ENCODE measurements at places on chromosomes 2 and 18.

- no peak for DNase-seq
Observed at GRCh38 chr2:28367667-28368356, 24.8 kb upstream of the FOSL2 start.

DNA sequence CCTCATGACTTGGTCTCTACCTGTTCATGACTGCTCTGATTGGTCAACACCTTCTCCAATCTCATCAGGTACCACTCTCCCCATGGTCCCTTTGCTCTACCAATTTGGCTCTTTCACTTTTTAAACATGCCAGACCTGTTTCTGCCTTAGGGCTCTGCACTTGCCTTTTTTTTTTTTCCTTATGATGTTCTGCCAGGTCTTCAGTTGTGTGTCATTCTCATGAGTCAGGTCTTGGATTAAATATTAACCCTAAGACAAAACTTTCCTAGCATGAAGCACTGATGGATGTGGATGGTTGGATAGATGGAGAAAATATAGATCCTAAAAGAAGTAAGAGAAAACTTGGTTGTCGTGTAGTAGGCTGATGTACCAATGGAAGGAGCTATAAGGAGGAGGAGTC is 219.3 kb downstream of the TTC32 start:
- no peak for DNase-seq

DNA sequence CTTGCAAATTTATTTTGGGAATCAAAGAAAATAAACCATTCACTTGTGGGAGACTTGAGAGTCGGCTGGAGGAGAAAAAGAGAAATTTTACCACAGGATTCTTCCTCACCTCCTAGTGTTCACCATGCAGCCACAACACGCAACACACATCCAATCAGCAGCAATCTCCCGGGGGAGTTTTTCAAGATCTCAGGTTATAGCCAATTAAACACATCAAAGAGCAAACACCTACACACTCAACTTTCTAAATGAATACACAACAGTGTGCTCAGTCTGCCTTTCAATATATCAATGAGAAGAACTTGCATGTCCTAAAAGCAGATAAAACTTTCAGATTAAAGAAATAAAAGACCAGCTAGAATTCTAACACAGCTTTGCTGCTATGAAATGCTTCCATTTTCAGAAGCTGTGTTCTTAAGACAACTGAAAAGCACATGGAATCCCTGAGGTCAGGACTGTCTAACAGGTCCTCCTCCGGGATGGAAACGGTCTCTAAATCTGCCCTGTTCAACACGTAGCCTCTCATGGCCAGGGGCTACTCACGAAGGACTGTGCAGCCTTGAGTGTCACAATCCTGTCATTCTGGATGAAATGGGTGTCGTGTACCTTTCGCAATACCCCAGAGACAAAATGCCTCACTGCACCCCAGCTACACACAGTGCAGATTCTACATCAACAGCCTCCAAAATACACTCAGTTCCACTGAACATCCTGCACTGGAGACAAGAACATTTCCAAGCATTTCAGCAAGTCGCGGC is 84.2 kb downstream of the ZNF516 start:
- no peak for DNase-seq

- DNase-seq = no peak
Observed at GRCh38 chr2:160224507-160224906, 24.4 kb upstream of the ITGB6 start.

DNA sequence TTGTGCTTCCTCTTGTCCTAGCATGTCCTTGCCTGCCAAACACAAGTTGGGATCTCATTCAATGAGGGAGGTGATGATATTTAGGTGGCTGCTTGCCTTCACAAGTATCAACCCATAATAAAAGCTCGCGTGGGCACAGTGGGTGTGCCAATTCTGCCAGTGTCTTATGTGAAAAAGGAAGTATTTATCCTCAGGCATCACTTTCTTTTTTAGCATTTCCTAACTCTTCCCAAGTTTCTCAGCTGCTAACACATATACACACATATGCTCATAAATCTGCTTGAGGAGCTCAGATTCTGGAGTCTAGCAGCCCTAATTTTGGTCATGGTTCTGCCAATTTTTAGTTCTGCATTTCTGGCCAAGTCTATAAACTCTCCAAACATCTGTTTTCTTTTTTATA is 319.5 kb upstream of the HNMT start:
- peak; percentile 92 for DNase-seq

DNA sequence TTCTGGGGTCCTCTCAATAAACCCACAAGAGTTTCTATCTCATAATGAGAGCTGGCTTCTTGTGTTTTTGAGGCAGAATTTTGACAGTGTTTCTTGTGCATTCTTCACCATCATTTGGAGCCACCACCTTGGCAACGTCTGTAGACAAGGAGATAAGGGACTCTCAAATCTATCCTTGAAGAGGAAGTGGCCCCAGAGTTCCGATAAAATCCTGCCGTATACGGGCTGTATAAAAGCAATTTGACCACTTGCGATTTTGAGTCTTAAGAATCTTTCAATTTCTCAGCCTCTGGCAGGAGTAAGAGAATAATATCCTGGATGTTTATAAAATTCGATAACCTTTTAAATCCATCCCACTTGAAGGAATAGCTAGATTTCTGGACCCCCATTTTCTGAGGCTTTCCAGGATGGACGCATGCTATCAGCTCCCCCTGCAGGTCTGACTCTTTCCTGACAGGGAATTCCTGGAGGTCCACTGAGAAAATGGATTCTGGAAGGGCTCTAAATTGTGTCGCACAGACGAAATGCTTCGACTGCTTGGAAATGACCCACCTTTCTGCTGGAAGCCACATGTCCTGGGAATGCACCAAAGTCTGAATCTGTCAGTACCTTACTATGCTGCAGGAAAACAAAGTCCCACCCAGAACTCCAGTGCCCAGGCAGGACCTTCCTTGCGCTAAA is 54.1 kb downstream of the E2F6 start:
- no peak for DNase-seq

GRCh38 chr2:206531996-206532543 is 88.7 kb downstream of the ADAM23 start:
- no peak for DNase-seq

DNA sequence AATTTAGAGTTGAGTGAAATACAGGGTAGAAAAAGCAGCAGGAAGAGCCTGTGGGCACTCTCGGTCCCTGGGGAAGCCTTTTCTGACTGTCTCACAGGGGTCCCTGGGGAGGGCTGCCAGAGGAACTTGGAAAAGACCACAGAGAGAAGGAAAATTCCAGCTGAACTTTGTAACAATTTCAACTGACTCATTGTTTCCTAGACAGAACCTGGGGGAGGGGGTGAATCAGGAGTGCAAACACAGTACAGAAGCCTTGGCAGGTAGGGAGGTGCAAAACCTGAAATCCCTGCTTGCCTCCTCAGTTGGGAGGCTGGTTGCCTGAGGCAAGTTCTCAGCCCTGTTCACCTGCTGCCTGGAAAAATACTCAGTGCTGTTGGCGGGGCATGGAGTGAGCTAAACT is 106.8 kb downstream of the GRB14 start:
- no peak for DNase-seq

DNA sequence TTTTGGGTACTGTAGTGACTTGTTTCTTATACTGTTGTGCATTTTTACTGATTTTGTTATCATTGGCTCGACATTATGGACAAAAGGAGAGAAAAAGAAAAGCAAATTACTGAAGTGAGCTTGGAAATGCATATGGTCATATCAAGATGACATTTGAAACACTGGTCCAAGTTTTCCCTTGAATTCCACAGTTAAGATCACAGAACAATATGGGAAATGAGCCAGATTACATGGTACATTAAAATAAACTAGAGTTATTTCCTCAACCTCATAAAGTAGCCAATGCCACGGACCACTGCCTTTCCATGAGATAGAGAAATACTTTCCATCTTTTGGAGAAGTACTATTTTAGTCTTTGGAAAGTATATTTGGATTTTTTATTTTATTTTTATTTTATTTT is 62.0 kb upstream of the SGPP2 start:
- no peak for DNase-seq

DNA sequence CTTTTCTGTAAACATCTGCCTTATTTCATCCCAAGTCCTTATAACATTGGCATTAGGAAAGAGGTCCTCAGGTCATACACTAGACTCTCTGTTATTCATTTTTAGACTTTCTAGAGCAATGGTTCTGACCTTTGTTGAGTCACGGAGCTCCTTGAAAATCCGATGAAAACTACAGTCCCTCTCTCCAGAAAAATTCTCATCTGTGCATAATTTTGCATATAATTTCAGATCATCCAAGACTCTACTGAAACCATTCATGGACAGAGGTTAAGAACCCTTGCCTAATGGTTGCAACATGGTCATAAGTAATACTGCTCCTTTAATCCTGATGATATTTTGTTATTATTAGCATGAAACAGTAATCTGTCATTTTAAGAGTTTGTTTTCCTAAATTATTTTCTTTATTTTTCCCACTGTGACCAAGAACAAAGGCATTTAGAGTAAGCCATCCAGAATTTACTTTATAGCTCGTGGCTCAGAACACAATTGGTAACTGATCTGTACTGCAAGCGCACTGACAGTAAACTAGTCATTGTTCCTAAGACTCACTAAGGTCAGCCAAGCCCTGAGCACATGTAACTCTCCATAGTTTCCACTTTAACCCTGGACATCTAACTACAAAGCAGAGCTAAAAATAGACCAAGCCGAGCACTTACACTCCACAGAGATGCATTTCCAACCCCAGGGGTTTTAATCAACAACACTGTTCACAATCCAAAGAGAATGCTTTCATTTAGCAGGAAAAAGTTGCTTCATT is 8.4 kb downstream of the MYOM1 start:
- DNase-seq = no peak

DNA sequence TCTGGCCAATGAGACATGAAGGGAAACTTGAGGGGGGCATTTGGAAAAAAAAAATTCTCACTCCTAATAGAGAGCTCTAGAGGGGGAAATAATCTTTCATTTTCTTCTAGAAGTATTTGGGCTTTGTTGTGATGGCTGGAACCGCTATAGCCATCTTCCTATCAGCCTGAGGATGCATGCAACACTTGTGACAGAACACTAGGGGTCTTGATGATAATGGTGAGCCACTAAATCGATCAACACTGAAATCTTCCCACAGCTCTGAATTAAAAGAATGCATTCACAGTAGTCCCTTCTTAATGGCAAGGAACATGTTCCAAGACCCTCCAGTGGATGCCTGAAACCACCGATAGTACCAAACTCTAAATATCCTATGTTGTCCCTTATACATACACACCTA is 325.3 kb downstream of the LNPK start:
- DNase-seq = no peak

DNA sequence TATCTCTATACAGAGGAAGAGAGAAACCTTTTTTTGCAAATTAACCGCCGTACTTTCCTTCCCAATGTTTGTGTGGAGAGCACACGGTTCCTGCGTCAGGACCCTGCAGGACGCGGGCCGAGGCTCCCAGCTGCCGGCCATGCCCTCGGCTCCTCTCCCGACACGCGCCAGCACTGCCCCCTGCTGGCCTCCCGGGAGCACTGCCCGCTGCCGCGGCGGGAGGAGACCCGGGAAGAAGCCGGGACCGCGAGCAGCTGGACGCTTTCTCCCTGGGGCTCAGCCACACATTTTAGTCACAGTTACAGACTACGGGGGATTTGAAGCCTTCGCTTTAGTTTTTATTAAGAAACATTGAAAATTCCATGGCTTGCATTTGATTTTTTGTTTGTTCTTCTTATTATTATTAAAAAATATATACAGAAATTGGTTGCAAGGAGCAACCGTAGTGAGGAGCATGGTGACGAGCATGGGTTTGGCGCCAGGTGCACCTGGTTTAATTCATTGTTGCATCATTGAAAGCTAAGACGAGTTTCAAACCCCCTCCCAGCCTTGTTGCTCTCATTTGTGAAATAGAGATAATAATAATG is 401.2 kb downstream of the GALR1 start:
- DNase-seq = peak; percentile 61

DNA sequence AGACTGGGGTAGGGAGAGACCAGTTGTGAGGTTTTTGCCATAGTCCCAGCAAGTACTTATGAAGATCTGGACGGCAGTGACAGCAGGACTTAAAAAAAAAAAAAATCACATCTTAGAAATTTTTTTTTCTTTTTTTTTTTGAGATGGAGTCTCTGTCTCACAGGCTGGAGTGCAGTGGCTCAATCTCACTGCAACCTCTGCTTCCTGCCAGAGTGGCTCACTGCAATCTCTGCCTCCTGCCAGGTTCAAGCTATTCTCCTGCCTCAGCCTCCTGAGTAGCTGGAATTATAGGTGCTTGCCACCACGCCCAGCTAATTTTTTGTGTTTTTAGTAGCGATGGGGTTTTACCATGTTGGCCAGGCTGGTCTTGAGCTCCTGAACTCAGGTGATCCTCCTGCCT is 22.4 kb upstream of the STAT4 start:
- no peak for DNase-seq

DNA sequence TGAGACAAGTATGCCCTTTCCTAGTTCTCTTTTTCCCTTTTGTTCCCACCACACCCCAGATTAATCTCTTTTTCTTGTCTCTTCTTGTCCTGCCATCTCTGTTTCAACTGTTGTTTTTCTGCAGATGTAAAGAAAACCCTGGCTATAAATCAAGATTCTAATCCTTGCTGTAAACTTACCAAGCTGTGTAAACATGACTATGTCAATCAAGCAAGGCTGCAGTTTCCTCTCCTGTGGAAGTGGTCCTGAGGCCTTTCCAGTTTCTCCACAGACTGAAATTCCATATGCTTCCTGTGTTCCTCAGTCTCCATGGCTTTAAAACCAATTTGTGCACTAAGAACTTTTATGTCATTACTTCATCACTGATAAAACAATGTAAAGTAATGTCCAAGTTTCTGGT is 288.8 kb upstream of the PIK3C3 start:
- no peak for DNase-seq

DNA sequence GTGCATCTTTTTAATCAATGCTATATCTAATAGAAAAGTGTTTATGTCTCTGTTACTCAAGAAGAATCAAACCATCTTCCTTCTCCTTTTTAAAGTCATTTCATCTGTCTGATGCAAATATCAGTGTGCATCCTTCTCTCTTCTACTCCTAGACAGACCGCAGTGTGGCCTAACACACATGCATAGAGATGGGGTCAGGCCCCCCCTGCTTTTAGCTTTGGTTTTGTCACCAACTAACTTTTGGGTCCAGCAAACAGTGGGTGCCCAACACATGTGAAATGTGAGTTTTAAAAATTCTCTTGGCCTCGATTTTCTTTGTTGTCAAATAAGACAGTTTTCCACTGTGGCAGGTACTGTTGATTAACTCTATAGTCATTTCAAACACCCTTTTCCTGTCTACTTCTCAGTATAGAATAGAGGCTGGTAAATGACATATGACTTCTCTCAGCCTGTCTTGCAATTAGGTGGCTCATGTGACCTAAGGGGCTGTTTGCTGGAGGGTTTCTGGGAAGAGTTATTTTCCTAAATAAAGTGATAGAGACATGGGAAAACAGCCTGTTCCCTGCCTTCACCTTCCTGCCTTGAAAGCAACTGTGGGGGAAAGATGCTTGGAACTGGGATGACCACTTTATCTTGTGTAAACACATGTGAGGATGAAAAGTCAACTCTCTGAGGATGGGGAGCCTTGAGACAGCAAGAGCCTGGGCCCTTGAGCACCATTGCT is 65.7 kb upstream of the DARS1 start:
- no peak for DNase-seq

All from spinal cord (tissue), 10 donors.